Femur (tissue), 1 donor: ENCODE measurements at places on chromosomes 6 and 20.

DNA sequence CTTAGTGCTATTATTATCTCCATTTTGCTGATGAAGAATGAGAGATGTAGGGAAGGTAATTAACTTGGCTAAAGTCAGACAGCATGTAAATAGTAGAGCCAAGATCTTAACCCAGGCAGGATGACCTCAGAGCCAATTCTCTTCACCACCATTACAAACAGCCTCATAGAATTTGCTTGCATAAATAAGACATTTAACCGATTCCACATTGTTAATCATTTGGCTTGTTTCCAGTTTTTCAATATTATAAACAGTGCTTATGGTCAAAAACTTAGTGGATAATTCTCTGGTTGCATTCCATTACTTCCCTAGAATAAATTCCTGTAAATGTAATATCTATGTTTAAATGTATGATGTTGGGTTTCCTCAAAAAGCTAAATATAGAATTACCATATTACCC, 19.1 kb upstream of the PRDM1 start:
- DNase-seq: no peak

DNA sequence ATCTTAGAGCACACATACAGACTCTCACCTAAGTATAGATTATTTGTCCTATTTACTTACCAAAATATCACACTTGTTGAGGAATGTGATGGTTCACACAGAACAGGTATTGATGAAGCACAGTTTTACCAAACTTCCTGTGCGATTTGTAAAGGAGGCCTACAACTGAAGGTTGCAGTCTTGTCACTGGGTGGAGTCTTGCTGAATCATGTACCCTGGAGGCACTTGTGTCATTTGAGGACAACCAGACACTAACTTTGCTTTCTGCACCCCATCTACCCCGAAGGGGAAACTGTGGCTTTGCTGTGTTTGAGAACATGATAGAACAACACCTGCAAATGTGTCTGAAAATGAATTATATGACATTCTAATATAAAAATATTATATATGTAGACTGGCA, 32.4 kb upstream of the HINT3 start:
- no peak for DNase-seq

- DNase-seq: no peak
Observed at GRCh38 chr20:9602847-9603183, 88.4 kb downstream of the LAMP5 start.

GRCh38 chr6:125904871-125905270, 51.7 kb upstream of the HINT3 start:
- no peak for DNase-seq

GRCh38 chr6:5786969-5787720, 219.6 kb downstream of the NRN1 start:
- no peak for DNase-seq
